Substantia nigra (tissue), 51 donors: ENCODE measurements at places on chromosomes 5 and 9.
A peak's percentile ranks its signal among the peaks of the same experiment; 100 is the strongest.

GRCh38 chr9:36471359-36471758, 71.3 kb upstream of the RNF38 start:
- DNase-seq = no peak

DNA sequence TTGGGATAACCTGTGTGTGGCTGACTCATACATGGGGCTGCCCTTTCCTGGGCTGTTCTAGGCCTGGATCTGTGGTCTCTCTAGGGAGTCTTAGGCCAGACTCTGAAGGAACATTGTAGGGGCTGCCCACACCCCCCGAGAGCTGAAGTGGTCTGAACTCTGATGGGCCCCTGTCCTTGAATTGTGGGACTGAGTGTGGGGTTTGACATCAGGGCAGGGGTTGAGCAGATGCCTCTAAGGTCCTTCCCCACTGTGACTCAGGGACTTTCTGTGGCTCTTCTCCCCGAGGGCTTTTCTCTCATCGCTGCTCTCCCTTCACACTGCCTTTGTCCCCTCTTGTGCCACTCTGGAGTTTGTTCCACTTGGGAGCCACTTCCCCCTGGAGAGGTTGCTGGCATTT, 215.0 kb downstream of the MELK start:
- no peak for DNase-seq

DNA sequence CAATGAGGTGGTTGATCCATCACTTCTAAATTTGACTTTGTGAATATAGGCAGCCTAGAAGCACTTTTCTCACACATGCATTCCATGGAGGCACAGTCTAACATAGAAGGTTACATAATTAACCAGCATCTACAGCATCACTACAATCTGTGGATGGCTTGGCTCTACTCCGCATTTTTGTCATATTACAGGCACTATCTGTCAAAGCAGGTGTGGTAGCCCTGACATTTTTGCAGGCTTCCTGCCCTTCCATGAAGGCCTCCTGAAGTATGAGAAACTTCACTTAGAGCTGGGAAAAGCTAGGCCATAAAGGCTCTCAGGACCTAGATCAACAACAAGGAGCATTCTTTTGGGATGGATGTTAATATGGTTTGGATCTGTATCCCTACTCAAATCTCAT, 378.0 kb downstream of the ANXA1 start:
- no peak for DNase-seq

- DNase-seq = no peak
These were observed 220.5 kb downstream of the SLIT3 start for GRCh38 chr5:169080448-169080911.

DNA sequence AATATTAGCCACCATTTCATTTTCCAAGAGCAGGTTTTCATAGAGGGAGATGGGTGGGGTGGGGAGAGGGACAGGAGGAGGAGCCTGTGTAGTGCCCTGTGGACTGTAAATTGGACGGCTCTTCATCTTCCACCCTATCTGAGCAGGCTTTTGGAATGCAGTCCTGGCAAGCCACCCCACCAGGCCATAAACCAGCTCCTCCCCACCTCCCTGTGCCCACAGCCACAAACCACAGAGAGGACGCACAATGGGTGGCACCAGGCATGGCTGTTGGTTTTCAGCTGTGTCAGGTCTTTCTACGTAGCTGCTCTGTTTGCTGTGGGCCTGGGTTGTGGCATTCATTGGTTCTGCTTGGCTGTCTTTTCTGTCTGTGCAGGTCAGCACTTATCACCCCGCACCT, 58.0 kb downstream of the PLAC8L1 start:
- DNase-seq = no peak

GRCh38 chr5:1107167-1108022, 4.5 kb downstream of the SLC12A7 start:
- no peak for DNase-seq

- no peak for DNase-seq
These were observed 175.8 kb downstream of the WDR70 start for GRCh38 chr5:37554938-37555337.

GRCh38 chr5:150853561-150853960, 7.2 kb downstream of the IRGM start:
- DNase-seq = no peak

DNA sequence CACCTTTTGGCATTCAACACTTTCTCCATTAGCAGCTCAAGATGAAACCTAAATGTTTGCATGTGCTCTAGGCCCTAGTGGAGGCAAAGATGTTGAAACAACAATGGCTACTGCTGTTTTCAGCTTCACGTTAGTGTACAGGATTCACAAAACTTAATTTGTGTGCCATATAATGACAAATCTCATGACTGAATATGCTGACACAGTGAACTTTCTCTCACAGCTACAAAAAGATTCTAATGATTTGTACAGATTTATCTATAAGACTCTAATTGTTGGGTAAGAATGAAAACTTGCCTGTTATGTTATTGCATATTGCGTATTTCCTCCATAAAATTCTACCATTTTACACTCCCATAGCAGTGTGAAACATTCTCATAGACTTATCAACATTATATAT, 97.5 kb downstream of the CETN3 start:
- DNase-seq = no peak

DNA sequence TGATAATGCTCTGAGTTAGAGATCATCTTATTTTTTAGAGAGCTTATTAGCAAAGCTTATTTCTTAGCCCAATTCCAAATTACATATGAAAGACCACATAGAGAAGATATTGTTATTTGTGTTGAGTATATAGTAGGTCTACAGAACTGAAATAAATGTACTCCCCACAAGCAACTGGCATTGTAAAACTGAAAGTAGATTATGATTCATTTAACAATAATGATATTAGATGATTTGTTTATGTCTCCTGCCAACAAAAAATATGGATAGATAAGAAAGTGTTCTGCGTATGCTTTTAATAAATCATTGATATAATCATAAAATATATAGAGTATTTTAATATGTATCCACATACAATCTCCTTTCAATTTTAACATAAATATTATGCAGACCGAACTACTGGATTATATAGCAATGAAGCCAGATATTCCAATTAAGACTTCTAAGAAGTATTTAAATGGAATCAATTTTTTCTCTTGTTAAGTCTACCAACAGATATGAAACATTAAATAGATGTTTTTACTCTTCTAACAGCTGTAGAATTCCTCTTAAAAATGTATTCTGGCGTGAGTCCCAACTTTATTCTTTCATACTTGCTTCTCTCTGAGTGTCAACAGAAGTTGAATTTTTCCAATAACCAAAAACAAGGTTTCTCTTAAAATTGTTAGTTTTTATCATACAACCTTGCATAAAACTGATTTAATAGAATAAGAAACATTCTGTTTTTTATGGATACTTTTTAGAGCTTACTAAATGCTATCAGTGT, 15.6 kb upstream of the DAB2 start:
- DNase-seq = no peak

- DNase-seq = no peak
These were observed 845.5 kb downstream of the TLE4 start for GRCh38 chr9:80417211-80417773.

DNA sequence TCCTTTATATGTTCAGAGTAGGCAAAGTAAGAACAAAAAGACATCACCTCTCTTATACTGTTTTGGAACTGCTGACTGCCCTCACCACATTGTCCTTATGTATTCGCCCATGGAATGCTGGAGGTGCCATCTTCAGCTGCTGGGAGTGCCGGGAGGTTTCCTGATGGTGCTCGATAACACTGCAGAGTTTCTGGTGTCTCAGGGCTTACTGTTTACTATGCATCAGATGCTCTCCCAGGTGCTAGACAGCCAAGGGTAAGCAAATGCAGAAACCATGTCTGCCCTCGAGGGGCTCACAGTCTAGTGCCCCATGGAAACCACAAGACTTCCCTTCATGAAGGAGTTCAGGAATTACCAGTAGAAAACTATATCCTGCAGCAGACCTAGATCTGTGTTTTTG, 70.1 kb upstream of the SMIM23 start:
- DNase-seq = no peak

DNA sequence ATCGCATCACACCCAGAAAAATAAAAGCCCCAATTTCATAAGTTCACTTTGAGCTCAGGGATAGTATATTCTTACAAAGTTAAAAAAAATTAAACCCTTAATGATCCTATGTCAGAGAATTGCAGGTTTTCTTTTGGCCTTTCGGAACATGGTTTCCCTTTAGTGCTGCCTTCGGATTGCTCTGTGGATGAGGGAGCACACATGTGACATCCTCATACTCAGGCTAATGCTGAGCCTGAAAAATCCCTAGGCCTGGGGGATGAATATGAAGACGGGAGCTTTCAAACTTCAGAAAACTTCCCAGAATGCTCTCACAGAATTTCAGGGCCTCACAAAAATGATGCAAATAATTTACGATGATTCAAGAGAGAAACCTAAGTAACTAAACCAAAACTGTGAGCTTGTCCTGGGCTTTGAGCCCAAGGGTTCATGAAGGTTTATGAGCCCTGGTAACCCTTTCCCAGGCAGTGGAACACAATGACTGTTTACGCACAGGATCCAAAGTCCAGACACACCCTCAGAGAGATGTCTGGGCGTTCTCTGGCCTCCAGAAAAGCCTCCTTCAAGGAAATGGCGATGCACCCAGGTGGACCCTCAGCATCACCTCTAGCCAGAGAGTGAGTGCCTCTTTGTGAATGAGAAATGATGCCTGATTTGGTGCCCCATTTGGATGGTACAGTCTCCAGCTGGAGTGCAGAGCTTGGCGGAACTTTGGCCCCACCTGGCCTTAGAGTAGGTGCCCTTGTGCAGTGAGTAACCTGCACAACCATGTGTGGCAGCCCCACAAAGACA, 145.4 kb downstream of the ENTREP1 start:
- DNase-seq = no peak

- DNase-seq = no peak
These were observed 500.2 kb downstream of the SPOCK1 start for GRCh38 chr5:136998854-136999357.

DNA sequence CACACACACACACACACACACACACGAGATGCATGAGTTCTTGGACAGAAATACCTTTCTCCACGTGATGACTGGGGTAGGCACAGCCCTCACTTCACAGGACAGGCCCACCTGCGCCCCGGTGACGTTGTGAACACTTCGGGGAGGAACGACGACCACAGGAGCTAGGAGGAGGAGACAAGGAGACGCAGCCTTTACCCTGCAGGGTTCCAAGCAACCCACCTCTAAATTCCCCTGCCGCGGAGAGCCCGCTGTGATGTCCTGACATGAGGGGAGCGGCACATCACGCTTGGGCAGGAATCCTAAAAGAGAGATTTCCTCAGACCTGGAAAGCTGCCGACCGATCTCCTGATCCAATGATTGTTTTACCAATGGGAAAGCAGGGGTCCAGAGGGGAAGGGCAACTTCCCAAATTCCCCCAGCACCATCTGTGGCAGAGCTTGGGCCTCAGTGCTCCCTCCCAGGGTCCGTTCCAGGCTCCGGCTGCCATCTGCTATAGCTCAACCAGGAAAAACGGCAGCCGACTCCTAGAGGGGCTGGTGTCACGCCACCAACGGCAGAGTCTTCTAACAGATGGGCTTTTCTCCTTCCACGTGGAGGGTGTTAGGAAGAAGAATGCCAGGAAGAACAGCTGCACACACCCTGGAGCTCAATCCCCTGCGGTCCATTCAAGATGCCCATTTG, 10.1 kb downstream of the IGFBPL1 start:
- no peak for DNase-seq

DNA sequence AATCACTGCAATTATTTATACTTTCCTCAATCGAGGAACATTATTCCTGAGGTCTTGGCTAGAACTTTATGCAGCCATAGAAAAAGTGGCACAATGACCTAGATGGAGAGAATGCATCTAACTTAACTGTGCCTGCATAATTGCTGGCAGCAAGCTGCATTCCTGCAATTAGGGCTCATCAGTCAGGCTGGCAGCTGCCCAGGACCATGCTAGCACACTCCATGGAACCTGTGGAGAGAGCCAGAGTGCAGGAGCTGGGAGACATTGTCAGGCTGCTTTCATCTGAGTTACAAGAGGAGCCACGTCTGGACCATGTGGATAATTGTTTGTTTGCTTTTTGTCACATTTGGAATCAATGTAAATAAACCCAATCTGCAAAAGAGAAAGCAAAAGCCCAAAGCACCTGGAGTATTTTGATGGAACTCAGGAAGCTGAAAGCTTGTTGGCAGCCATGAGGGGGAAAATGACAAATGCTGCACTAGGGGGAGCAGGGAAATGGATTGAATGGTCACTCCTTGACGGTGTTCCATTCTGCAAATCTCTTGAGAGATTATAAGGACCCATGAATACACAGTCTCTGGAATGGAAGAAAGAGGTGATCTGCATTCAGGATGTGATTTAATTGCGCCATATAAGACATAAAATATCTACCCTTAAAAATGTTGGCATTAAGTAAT, 839.9 kb downstream of the MAT2B start:
- DNase-seq = peak; percentile 5

- DNase-seq = no peak
These were observed 23.4 kb downstream of the ARSB start for GRCh38 chr5:78961743-78962142.

DNA sequence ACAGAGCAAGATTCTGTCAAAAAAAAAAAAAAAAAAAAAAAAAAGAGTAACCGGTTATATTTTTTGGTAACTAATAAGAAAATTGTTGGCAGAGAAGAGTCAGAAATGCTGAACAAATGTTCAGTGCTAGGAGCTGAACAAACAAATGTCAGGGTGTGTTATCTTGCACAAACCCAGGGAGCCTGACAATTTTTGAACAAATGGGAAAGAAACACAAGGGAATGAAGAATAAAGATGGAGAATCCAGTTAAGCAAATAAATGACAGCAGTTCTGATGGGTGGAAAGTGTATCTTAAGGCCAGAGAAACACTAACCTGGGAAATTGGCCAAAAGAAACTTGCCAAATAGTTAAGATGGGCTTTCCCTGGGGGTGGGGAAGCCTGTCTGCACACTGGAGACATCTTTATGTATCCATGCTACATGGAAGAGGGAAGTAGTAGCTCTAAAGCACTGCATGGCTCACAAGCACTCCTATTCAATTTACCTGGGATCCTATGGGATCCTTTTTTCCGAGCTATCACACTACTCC, 23.7 kb downstream of the KLHL3 start:
- DNase-seq = no peak

GRCh38 chr9:109935406-109936087, 155.5 kb downstream of the PALM2AKAP2 start:
- no peak for DNase-seq

DNA sequence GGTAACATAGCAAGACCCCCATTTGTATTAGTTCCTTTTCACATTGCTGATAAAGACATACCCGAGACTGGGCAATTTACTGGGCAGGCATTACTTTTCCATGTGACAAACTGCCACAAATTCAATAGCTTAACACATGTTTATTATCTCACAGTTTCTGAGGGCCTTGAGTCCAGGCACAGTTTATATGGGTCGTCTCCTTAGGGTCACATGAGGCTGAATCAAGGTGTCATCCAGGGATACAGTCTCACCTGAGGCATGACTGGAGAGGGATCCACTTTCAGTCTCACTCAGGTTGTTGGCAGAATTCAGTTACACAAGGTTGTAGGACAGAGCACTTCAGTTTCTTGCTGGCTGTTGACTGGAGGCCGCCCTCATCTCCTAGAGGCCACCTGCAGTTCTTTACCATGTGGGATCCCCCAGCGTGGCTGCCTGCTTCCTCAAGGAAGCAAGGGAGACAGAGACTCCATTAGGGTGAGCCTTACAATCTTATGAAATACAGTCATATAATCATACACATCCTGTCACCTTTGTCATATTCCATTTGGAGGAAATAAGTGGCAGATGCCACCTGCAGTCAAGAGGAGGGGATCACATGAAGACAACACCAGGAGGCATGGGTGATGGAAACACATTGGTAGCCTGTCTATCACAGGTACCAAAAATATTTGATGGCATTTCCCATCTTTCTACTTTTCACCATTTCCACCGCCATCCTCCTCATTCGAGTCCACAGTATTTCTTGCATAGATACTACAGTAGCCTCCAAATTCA, 15.1 kb upstream of the ERAP1 start:
- no peak for DNase-seq
